ENCODE measurements at places on chromosomes 1 and 21. TPM values are rescaled to one million over a fixed set of nuclear protein-coding genes. Genes with fewer than 3 reads are reported as not detected.
A peak's percentile ranks its signal among the peaks of the same experiment; 100 is the strongest.

RNU1-1 gene
- 1,874 TPM for total RNA-seq

DNA sequence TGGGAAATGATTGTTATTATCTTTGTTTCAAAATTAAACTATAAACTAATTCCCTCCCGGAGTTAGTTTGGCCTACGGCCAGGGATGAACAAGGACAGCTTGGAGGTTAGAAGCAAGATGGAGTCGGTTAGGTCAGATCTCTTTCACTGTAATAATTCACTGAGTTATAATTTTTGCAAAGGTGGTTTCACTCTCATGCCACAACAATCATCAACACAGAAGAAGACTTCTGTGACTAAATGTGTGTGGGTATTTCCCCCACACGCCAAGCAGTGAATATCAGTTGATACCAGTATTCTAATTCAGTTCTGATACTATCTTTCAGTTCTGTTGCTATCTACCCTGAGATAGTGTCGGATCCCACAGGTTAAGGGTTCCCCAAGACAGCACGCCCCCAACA is 215.1 kb downstream of the S1PR1 start:
- DNase-seq: no peak

- no peak for DNase-seq
These were observed 2164.2 kb downstream of the NCAM2 start for GRCh38 chr21:23162198-23162946.

GJA4 gene
- 1.4 TPM for total RNA-seq

CFAP57 gene
- total RNA-seq: 0.11 TPM

GOLT1A gene
- 4.2 TPM for total RNA-seq

DNA sequence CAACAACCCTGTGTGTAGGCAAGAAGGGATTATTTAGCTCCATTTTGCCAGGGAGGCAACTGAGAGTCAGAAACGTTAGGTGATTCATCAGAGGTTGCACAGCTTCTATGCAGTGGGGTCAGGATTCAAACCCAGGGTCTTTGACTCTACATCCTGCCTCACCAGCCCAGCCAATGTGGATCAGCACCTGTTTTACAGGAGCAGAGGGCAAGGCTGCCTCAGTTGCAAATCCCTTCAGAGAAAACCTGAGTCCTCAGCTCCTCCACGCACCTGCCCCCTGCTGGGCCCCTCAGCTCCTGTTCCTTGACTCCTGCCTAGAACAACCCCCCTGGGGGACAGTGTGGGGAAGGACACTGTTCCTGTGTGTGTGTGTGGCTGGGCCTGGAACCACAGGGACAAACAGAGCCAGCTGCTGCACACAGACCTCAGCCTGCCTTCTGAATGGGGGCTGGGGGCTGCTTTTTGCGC is 61.6 kb downstream of the LRRN2 start:
- DNase-seq: peak; percentile 63

GRCh38 chr1:11458811-11459275 is 20.1 kb upstream of the DISP3 start:
- no peak for DNase-seq

DNA sequence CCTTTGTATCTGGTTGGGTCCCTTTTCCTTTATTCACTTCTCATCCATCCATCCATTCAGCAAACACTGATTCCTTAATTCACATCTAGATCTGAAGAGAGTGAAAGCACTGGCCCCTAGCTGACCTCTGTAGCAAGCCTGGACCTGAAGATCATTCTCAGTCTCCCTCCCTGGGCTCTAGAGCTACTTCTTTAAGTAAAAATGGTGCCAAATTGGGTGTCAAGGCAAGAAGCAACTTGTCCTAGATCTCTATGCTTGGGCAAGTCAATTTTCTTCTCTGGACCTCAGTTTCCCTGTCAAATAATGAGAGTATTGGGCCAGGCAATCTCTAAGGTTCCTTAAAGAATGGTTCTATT is 36.1 kb downstream of the PLXNA2 start:
- no peak for DNase-seq

CA14 gene
- 43.2 TPM for total RNA-seq

GRCh38 chr21:39647476-39647875 is 34.7 kb downstream of the B3GALT5 start:
- DNase-seq: no peak
